HCT116 (cell line): ENCODE measurements at places on chromosomes 13 and 19. TPM values are rescaled to one million over a fixed set of nuclear protein-coding genes. Genes with fewer than 3 reads are reported as not detected.
A peak's percentile ranks its signal among the peaks of the same experiment; 100 is the strongest.

DNA sequence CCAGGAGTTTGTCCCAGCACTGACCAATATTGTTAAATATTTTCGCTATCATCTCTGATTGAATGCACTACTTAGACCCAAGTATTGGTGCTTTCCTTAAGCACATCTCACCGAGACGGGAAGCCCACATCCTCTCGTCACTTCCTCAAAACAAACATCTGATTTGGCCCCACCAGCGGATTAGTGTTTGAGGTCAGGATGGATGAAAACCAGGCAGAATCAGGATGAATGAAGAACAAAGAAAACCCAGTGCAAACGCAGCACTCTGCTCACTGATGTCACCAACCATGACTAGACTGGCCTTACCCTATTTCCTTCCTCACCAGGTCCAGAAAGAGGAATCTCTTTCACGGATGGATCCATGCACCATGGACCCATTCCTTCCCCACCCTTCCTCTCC, 6.0 kb downstream of the PLAUR start:
- no peak for DNase-seq

ATP4B gene
- total RNA-seq: not detected

DNA sequence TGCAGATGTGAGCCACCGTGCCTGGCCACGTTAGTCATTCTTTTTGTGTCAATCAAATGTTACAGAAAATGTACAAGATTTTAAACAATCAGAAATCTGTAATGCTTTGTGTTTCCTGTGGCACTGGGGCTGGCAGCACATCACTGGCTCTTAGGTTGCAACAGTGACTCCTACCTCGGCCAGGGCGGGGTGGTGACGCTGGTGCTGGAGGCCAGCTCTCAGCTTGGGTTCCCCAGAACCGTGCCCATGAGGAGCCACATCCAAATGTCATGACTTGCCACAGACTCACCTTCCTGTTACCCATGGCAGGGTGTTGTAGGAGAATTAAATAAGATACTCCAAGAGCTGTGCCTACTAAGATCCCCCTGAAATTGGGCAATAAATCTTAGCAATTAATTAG, 161.7 kb downstream of the TEX29 start:
- no peak for DNase-seq

DNA sequence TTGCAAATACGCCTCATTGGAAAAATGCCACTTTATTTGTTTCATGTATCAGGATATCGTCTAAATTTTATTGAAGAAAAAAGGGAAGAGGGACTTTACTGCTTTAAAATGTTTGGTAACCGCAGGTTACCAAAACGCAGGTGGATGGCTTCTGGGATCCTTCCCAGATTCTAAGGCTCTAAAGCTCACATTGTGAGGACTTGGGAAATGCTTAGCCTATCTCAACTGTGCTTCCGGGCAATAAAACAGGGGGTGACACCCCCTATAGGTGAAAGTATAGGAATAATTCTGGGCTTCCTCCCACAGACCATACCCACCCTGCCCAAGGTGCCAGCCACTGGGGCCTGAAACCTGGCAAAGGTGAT, 73.2 kb upstream of the IPO5 start:
- DNase-seq: no peak

PTH2 gene
- total RNA-seq: 9.5 TPM

MAP3K10 gene
- total RNA-seq: 17.3 TPM

- DNase-seq: no peak
Observed at GRCh38 chr19:18280247-18281081, 958 bp downstream of the JUND start.

DNA sequence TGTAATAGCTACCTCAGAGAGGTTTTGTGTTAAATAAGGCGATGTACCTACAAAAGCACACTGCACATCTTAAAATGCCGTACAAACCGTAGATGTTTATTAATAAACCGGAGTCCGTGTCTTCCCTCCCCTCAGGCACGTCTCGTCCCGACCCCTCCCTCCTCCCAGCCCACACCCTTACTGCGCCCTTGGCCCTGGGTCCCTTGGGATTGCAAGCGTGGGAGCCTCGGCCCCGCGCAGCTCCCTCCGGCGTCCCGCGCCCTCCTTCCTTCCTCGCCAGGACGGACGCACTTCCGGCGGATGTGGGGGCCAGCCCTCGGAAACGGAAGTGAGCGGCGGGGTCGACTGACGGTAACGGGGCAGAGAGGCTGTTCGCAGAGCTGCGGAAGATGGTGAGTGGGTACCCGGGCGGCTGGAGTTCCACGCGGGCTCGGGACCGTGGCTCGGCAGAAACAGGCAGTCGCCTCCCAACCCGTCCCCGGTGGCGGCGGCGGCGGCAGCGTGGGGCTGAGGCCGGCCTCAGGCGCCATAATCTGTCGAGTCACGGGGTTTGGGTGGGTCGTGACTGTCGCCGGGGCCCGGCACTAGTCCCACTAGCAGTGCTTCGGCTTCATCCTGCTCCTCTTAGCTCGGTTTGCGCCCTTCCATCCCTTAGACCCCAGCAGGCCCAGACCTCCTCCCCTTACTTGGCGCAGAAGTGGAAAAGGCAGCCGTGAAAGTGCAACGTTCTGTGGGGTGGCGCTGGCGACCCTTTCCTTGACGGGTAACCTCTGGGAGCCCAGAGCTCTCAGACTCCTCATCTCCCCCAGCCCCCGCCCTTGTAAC, at the start of gene POMP:
TSS of gene POMP (plus strand) at position 335 of the 825 bp plus-strand sequence. CDS start at position 390, 55 bp downstream.
- peak; percentile 68 for DNase-seq

FBXO46 gene
- 31.7 TPM for total RNA-seq
